ENCODE measurements at places on chromosomes 2 and 18.

- no peak for DNase-seq
These were observed 146.3 kb upstream of the CTAGE1 start for GRCh38 chr18:22564036-22564435.

- DNase-seq, result no peak
These were observed 347.4 kb downstream of the PARD3B start for GRCh38 chr2:204892506-204893255.

DNA sequence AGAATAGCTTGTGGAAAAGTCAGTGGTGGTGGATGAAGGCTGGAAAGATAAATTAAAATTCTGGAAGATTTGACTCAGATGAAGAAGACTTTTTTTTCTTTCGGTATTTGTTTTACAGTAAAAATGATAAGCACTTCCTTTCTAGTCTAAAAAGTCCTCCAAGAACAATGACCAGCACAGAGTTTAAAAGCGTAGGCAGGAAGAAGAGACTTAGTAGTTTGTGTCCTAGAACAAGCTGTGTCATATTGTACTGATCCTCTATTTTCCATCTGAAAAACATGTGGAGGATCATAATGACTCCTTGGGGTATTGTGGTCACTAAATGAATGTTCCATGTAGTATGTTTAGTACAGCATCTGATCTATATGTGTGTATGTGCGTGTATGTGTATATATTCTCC lies 132.4 kb upstream of the FSHR start:
- DNase-seq, result no peak

- no peak for DNase-seq
These were observed 256.1 kb downstream of the NDUFA10 start for GRCh38 chr2:239768907-239769553.

- peak; percentile 37 for DNase-seq
These were observed 2.2 kb downstream of the RND3 start for GRCh38 chr2:150485114-150485870.

DNA sequence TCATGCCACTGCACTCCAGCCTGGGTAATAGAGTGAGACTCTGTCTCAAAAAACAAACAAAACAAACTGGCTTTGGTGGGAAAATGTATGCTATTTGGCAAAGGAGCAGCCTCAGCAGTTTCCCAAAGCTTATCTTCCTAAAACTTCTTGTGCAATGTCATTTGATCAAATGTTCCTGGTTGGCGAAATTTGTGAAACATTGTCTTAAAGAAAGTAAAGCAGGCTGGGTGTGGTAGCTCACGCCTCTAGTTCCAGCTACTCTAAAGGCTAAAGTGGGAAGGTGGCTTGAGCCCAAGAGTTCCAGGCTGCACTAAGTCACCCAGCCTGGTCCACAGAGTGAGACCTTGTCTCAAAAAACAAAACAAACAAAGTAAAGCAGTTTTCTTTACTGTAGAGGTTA lies 17.3 kb upstream of the TAF4B start:
- no peak for DNase-seq
